ENCODE measurements at places on chromosomes 11 and 22. TPM values are rescaled to one million over a fixed set of nuclear protein-coding genes. Genes with fewer than 3 reads are reported as not detected.

The LDHAL6A gene
- not detected for total RNA-seq

The RASSF10 gene
- total RNA-seq, result 0.15 TPM

The MFRP gene
- not detected for total RNA-seq

The PRRG4 gene
- 0.92 TPM for total RNA-seq

The PRR5L gene
- 5.8 TPM for total RNA-seq

The MS4A12 gene
- not detected for total RNA-seq

The KRTAP5-1 gene
- not detected for total RNA-seq

The MMP11 gene
- 10.0 TPM for total RNA-seq

The DERL3 gene
- total RNA-seq, result 5.8 TPM

The KRTAP5-8 gene
- not detected for total RNA-seq

The APOA5 gene
- not detected for total RNA-seq

The CASP5 gene
- total RNA-seq, result not detected

The PACSIN2 gene
- 62.9 TPM for total RNA-seq

The MRGPRF gene
- 12.4 TPM for total RNA-seq

The KIRREL3 gene
- total RNA-seq, result 2.1 TPM

The INSC gene
- 0.92 TPM for total RNA-seq

The HBB gene
- total RNA-seq, result 264 TPM

The OR2AG2 gene
- 0.08 TPM for total RNA-seq

The ABCG4 gene
- total RNA-seq, result 0.68 TPM

The SERPINH1 gene
- total RNA-seq, result 137 TPM

The TSPAN18 gene
- 152 TPM for total RNA-seq

The OR5P2 gene
- total RNA-seq, result not detected

The RIN1 gene
- 2.2 TPM for total RNA-seq

The KCNE3 gene
- total RNA-seq, result 7.5 TPM

The MMP8 gene
- not detected for total RNA-seq

The STX5 gene
- total RNA-seq, result 22.1 TPM

The MFNG gene
- total RNA-seq, result 14.1 TPM

The ISX gene
- total RNA-seq, result not detected

The PGA5 gene
- 0.58 TPM for total RNA-seq

The ARHGAP32 gene
- total RNA-seq, result 12.0 TPM

The CD248 gene
- 54.3 TPM for total RNA-seq

The CRY2 gene
- 59.2 TPM for total RNA-seq

The PPM1F gene
- total RNA-seq, result 33.1 TPM

The RASSF7 gene
- total RNA-seq, result 3.2 TPM

The ABCC8 gene
- 0.99 TPM for total RNA-seq

The OR51E2 gene
- 0.31 TPM for total RNA-seq

The SAA4 gene
- total RNA-seq, result not detected

The MUC5AC gene
- not detected for total RNA-seq

The GGT5 gene
- 41.5 TPM for total RNA-seq

The CRYBB2 gene
- 0.29 TPM for total RNA-seq

The MMP27 gene
- not detected for total RNA-seq

The RBMXL2 gene
- total RNA-seq, result not detected

The CSNK2A3 gene
- 0.97 TPM for total RNA-seq

The MAPK8IP1 gene
- total RNA-seq, result 6.9 TPM

The PGR gene
- total RNA-seq, result 6.5 TPM

All from left cardiac atrium (tissue), 4 donors.